ENCODE measurements at places on chromosomes 7 and 10. TPM values are rescaled to one million over a fixed set of nuclear protein-coding genes. Genes with fewer than 3 reads are reported as not detected.

Gene GNAT3
- total RNA-seq: not detected

DNA sequence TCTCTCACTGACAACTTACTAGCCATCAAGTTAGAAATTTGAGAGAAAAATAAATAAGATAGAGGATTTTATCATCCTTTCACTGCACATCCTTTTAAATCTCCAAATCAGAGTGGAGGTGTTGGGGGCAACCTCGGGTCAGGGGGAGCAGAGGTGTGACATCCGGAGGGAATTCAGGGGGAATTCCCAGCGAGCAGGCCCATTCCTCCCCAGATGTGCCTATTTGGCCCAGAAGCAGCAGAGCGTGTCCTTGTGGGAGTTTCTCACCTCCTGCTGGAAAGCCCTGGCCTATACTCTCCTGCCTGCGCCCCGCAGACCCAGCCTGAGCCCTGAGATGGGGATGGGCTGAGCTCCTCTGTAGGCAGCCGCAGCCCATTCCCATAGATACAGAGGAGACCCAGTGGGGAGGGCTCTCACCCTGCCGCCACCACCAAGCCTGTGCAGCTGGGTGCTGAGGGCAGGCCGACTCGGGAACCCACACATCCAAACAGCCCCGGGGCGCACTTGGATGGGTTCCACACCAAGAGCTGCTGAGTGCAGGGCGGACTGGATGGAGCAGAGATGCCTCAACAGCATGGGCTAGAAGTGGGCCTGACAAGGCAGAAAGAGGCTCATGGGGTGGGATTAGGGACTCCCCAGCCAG is 124.5 kb downstream of the CXCL12 start:
- DNase-seq: no peak

DNA sequence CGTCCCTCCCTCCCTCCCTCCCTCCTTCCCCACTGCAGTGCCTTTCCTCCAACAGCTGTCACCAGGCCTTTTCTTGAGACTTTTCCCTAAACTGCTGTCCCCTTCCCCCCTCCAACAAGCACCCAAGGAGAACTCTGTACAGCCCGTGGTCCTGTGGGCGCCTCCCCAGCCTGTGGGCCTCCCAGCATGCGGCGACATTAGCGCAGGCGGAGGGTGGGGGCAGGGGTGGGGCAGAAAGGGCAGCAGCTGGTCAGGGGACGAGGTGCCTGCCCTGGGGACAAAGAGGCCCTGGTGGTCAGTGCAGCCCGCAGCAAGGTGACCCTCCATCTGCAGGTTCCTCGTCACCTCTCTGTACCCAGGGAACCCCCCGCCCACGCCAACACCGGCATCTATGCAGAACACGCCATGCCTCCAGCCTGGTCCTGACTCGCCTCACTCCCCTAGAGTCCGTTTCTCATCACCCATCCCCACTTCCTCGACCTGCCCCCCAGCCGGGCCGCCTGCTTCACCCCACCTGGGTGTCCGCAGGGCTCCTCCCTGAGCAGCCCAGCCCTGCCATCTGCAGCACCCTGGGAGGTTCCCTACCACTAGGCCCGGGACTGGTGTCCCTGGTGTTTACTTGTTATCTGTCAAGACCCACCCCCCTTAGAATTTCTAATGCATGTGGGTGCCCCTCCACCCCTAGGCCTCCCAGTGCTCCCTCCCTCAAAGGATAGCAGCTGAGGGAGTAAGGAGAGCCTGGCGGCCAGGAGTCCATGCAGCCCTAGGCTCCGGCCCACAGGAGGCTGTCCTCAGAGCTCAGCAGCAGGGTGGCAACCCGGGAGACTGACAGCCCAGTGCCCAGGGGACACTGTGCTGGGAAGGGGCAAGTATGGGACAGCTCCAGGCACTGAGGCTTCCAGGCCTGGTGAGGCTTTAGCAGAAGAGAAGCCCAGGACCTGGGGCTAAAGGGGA is 147.8 kb downstream of the ARHGAP22 start:
- DNase-seq: no peak

Gene FFAR4
- total RNA-seq: 0.15 TPM

DNA sequence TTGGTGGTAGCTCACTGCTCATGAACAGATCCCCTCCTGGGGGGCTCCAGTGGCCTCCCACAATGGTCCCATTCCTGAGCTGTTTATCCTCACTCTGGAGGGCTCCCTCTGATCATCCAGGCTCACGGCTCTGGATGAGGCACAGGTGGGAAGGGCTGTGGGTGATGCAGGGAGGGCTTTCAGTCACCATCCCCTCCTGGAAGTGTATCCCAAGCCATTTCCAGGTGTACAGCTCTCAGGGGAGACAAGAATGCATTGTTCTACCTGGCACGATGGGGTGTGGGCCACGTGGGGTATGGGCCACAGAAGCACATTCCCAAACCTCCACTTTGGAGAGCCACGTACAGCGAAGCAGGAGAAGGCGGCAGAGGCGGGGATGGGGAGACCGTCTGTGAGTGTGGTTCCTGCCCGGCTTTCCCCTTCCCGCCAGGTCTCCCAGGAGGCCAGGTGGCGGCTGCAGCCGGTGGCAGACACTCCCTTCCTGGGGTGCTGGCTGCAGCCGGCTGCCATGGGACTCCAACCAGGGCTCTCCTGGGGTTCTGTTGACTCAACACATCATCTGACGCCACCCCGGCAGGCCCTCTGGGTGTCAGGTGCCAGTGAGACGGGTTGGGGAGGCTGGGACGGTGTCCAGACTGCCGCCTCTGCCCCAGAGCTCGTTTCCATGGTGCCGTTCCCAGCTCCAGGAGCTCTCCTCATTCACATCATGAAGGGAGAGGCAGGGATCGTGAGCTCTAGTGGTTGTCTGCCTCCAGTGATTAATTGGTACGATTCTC is 169.7 kb upstream of the RHEB start:
- DNase-seq: peak; percentile 83

- DNase-seq: no peak
These were observed 10.4 kb downstream of the C10orf105 start for GRCh38 chr10:71708897-71709882.

DNA sequence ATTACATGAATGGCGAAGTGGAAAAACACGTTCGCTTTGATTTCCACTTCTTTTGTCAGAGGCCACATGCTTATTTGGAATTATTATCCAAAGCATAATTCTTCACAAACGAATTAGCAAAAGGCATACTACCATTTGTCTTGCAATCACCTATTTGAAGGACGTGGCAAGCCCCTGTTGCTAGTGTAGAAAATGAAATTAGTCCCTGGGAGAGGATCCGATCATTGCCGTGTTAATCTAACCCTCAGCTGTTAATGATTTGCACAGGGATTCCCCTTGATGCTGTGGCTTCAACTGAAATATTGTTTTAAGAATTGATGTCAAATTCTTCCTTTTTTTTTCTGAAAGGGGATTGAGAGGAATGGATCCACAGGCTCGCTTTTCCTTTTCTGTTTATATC is 4.6 kb downstream of the AGMO start:
- DNase-seq: no peak

- peak; percentile 44 for DNase-seq
These were observed 123.4 kb downstream of the CUX1 start for GRCh38 chr7:101940830-101941229.

GRCh38 chr7:136964347-136964746 is 95.9 kb downstream of the CHRM2 start:
- DNase-seq: no peak

DNA sequence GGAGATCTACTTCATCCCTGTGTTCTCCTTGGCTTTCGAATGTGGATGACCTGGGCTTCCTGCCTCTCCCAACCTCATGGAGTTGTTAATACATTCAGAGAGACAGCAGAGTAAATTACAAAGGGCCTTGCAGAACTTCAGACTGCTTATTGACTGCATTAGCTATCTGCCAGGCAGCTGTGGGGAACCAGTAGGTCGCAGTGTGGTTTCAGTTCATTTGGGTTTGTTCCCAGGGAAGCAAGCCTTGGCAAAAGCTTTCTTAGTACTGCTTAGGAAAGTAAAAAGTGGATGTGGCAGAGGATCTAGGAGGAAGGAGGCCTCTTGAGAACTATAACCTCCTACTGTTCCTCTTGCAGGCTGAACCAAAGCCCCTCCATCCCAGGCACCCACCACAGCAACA is 9.2 kb downstream of the NPFFR1 start:
- no peak for DNase-seq

Gene CYP2W1
- not detected for total RNA-seq

Gene HMX3
- not detected for total RNA-seq

Gene KCTD7
- total RNA-seq: 18.3 TPM

Gene UBE2D1
- 11.3 TPM for total RNA-seq

Gene SLC26A4
- total RNA-seq: 193 TPM

Gene HTR7
- not detected for total RNA-seq

Gene LIPK
- total RNA-seq: not detected

Gene PIP
- not detected for total RNA-seq

Gene PKD2L1
- not detected for total RNA-seq

Gene CPA4
- not detected for total RNA-seq

DNA sequence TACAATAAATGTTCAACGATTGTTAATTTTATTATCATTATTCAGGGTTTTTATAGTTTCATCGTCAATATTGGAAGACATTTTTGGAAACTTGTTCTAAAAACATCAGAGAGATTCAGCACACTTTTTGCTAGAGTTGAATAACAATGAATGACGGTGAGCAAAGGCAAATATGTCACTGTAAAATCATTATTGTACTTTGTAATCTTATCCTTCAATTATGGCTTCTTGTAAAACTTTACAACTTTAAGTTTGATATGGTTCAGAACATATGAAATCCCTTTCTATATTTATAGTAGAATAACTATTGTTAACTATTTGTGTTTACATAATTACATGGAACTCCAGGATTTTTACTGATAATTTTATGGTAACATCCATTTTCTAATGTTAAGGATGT is 167.8 kb upstream of the SEMA3A start:
- no peak for DNase-seq

GRCh38 chr10:62619413-62619738 is 185.1 kb upstream of the ADO start:
- DNase-seq: no peak

DNA sequence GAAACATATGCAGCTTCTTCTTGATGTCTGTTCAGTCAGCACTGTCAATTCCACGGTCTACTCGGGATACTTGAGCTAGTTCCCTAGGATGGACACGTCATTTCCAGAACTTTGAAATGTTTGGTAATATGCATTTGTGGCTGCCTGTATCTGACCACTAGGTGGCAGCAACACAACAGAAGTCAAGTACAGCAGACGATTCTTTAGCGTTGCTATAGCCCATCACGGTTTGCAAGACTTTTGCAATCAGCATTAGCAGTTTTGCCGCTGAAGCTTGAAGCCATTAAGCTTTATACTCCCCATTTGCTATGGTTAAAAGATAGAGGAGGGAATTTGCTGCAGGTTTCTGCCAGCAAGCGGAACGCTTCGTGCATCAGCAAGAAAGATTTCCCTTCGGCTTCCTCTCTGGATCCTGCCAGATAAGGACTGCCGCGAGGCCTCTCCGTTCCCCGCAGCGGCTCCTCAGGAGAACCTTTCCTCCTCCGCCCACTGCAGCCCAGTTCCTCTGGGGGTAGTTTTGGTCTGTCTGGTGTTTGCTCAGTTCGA is 63.5 kb downstream of the ABCC2 start:
- DNase-seq: peak; percentile 75

DNA sequence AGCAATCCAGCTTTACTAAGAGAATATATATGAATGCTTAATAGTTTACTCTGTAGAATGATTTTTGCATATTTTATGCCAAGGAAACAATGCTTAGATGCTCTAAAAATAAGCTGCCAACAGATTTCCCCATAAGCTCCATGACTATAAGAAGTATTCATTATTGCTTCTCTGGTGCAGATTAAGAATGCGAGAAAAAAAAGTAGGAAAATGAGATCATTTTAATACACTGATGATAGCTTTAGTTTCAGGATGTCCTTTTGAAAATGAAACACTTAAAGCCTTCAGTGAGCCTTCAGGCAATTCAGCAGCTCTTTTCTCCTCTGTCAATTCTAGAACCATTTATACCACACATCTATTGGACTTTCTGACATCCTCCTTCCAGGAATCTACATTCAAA is 735.0 kb upstream of the POT1 start:
- DNase-seq: no peak

Gene PLEKHS1
- not detected for total RNA-seq

Gene PNLIP
- total RNA-seq: not detected

- no peak for DNase-seq
These were observed 1.2 kb downstream of the PTEN start for GRCh38 chr10:87864496-87865059.

Gene FBXO24
- 0.88 TPM for total RNA-seq

DNA sequence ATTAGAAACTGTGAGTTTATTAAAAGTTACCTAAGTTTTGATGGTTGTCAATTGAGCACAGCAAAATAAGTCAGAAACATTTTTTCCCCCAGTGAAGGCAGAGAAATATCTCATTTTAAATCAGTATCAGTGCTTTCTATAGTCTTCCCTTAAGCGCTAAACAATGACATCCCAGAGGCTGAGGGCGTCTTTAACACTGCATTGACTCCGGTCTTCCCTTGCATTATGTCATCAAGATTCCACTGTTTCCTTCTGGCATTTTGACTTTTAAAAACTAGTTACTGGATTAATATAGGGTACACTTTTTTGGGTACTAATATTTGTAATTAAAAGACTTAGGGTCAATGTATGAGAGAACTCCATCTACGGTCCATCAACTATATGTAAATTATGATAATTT is 3.9 kb downstream of the GLUD1 start:
- no peak for DNase-seq

DNA sequence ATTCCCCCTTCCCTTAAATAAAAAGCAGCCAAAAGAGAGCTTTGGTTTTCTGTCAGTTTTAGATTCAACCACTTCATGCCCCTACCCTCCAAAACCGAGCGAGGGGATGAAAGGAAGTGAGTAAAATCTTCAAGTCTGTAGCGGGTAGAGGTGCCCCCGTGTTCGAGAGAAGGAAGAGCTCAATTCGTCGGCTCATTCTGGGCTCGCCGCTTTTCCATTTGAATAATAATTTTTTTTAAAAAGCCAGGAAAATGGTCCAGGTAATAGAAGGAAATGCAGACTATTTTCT is 436.2 kb upstream of the GALNT17 start:
- no peak for DNase-seq

GRCh38 chr10:50316695-50317648 is 65.7 kb upstream of the ASAH2 start:
- no peak for DNase-seq

- no peak for DNase-seq
These were observed 261.9 kb downstream of the ELMO1 start for GRCh38 chr7:37186753-37187152.

Gene TMEM120A
- 32.4 TPM for total RNA-seq

DNA sequence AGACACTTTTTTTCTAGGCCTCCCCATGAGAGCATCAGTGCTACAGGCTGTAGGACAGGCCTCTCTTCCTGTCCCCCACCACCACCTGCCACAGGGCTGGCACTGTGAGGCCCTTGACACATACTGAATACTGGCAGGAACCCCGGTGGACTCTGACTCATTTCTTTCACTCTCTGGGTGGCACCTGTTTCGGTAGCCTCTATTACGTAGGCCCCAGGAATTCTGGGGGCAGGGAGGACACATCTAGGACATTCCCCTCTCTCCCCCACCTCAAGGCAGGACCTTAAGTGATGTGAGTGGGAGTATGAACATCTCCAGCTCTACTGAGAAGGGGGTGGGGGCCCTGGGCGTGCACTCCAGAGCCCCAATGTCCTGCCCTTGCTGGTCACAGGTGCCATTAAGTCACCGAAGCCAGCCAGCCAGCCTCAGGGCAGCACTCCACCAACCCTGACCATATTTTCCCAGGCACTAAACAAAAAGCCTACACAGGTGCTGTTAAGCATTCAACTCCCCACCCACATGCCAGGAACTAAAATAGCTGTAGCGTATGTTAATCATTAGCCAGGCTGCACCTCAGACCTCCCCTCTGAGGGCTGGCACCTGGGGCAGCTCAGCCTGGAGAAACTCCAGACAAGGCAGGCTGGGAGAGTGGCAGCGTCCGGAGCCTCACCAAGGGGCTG is 8.9 kb downstream of the ANXA11 start:
- DNase-seq: peak; percentile 59

Data from thyroid gland (tissue), 4 donors.